ENCODE measurements at places on chromosomes 2 and 18. TPM values are rescaled to one million over a fixed set of nuclear protein-coding genes. Genes with fewer than 3 reads are reported as not detected.

DNA sequence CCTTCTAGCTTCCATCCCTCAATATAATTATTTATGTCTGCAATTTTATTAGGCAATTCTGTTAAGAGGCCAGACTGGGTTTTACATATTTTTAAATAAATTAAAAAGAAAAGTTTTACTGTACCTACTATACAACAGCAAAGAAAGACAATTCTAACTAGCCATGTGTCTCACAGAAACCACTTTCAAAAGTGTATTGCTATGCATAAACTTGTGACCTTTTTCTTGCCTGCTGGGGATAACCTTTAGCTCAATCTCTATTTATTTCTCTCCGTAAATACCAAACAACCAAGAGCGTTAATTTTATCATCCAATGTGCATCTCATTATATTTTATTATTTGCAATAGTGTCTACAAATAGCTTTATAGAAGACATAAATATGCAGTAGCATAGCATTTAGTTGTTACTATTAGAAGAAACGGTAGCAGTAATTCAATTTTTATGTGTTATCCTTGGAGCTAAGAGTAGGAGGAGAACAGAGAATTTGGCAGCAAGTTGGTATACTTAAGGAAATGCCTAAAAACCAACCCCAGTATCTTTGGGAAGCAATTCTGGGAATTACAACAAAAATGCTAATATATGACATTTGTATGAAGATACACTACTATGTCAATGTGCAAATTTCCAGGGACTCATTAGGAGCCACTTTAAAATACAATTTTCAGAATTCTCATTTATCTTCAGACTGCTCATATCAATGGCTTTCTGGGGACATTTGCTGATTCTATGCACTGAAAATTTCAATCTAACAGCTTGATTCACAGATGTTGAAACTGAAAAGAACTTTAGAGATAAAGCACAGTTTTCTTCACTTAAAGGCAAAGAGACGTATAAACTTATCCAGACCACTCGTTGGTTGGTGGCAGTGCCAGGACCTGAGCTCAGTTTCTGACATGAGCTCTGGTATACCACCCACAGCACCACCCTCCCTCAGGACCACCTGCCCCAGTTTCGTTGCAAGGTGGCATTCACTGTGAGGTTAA, 23.0 kb upstream of the RTN4 start:
- no peaks in the 10 kb centered on the region for H3K36me3 ChIP-seq
- H3K27ac ChIP-seq: no peak overlapping the region
- H3K4me1 ChIP-seq: no peaks in the 10 kb centered on the region
- no peak overlapping the region for H3K4me3 ChIP-seq
- no peaks in the 10 kb centered on the region for H3K27me3 ChIP-seq

GRCh38 chr2:39780825-39781600, 2.0 kb upstream of the THUMPD2 start:
- no peaks in the 10 kb centered on the region for H3K4me1 ChIP-seq
- DNase-seq: peak; percentile 38
- no peaks in the 10 kb centered on the region for H3K36me3 ChIP-seq
- H3K27me3 ChIP-seq: no peaks in the 10 kb centered on the region
- peak overlapping the region; percentile 9 for H3K4me3 ChIP-seq

GRCh38 chr2:1777781-1778180, 33.5 kb upstream of the PXDN start:
- no peaks in the 10 kb centered on the region for H3K4me1 ChIP-seq
- H3K4me3 ChIP-seq: no peak overlapping the region
- no peaks in the 10 kb centered on the region for H3K36me3 ChIP-seq
- H3K27ac ChIP-seq: no peak overlapping the region
- no peak for DNase-seq

- H3K4me3 ChIP-seq: no peak overlapping the region
- DNase-seq: peak; percentile 85
- no peak overlapping the region for H3K27ac ChIP-seq
- no peaks in the 10 kb centered on the region for H3K4me1 ChIP-seq
These were observed 181.8 kb downstream of the SNTG2 start for GRCh38 chr2:1132328-1132969.

- H3K36me3 ChIP-seq: no peaks in the 10 kb centered on the region
- no peak overlapping the region for H3K4me3 ChIP-seq
- no peaks in the 10 kb centered on the region for H3K27me3 ChIP-seq
- no peak for DNase-seq
- H3K27ac ChIP-seq: no peak overlapping the region
These were observed 89.2 kb upstream of the CXCR4 start for GRCh38 chr2:136207030-136207623.

DNA sequence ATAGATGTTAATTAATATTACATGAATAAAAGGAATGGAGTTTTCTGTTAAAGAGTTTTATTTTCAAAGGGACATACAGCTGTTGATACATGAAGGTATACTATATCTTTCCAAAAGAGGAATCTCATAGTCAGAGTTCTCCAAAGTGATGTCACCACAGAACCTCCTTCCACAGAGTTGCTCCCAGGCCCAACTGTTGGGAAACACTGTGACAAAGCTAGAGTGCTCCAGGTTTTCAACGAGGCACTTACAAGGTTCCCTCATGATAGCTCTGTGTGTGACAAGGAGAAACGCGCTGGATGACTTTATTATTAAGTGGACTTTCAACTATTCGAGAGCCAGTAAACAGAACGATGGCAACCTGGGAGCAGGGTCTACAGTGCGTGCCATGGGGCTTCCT, 33.5 kb downstream of the PTPN18 start:
- peaks cover 11% of the 10 kb centered on the region for H3K4me1 ChIP-seq
- no peak overlapping the region for H3K27ac ChIP-seq
- H3K4me3 ChIP-seq: no peak overlapping the region
- no peaks in the 10 kb centered on the region for H3K27me3 ChIP-seq
- no peak for DNase-seq
- H3K36me3 ChIP-seq: no peaks in the 10 kb centered on the region

- DNase-seq: no peak
- H3K4me1 ChIP-seq: no peaks in the 10 kb centered on the region
- H3K36me3 ChIP-seq: no peaks in the 10 kb centered on the region
- H3K27me3 ChIP-seq: no peaks in the 10 kb centered on the region
These were observed 104.9 kb downstream of the TTN start for GRCh38 chr2:178702361-178702760.

- no peak for DNase-seq
- H3K36me3 ChIP-seq: no peaks in the 10 kb centered on the region
- H3K27ac ChIP-seq: no peak overlapping the region
These were observed 51.0 kb downstream of the CPO start for GRCh38 chr2:206990360-206990759.

DNA sequence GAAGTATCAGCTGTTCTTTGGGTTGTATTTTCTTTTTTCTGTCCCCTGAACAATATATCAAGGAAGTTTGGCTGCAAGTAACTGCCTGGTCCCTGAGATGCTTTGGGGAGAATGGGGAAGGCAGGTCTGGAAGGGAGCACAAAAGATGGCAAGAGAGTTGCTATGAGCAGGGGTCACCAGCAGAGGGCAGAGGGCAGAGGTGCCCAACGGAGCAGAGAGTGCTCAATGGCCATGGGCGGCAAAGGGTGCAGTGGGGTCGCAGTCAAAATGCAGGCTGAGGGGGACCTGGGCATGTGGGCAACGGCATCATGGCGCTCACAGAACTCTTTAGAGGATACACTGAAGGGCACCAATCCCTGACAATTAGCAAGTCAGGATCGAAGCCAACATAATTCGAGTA, 107.7 kb upstream of the ATP8B1 start:
- H3K4me1 ChIP-seq: no peaks in the 10 kb centered on the region
- H3K27me3 ChIP-seq: no peaks in the 10 kb centered on the region
- DNase-seq: no peak
- H3K36me3 ChIP-seq: no peaks in the 10 kb centered on the region
- H3K4me3 ChIP-seq: no peak overlapping the region

- no peak overlapping the region for H3K4me3 ChIP-seq
- DNase-seq: no peak
- H3K27ac ChIP-seq: no peak overlapping the region
- no peaks in the 10 kb centered on the region for H3K4me1 ChIP-seq
These were observed 293.9 kb upstream of the ERBB4 start for GRCh38 chr2:212832211-212833195.

DNA sequence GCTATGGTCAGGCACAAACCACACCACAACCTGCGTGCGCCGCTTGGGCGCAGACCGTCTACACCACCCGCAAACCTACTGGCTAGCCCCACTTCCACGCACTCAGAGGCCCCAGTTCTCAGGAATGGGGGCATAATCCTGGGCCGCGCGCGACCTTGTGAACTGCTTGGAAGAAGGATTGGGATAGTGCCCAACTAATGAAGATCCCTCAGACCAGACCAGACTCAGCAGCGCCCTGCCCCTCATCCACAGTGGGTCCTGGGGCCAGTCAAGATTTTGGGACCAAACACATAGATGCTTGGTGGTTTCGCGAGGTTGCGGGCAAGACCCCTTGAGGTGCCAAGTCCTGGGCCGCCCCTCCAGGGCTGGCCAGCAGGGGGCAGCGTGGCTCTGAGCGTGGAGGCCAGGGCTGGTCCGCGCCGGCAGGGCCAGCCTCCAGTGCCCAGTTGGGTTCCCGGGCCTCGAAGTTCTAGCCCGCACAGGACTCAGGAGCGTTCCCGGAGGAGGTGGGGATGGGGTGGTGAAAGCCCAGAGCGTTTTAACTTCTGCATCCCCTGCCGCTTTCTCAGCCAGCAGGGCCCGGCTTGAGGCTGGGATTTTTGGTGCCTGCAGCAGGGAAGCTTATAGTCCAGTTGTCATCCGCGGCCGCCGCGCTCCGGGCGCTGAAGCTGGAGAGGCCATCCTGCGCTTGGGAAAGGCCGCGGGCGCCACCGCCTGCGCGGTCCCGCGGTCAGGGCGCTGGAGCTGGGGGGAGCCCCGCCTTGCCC, 8.3 kb downstream of the OSR1 start:
- no peaks in the 10 kb centered on the region for H3K36me3 ChIP-seq
- H3K27ac ChIP-seq: no peak overlapping the region
- DNase-seq: peak; percentile 76
- H3K4me1 ChIP-seq: no peaks in the 10 kb centered on the region

- no peak for DNase-seq
- H3K27me3 ChIP-seq: no peaks in the 10 kb centered on the region
- no peaks in the 10 kb centered on the region for H3K4me1 ChIP-seq
- H3K36me3 ChIP-seq: peaks cover 4% of the 10 kb centered on the region
- H3K4me3 ChIP-seq: no peak overlapping the region
These were observed 47.2 kb downstream of the VIL1 start for GRCh38 chr2:218465987-218466633.

DNA sequence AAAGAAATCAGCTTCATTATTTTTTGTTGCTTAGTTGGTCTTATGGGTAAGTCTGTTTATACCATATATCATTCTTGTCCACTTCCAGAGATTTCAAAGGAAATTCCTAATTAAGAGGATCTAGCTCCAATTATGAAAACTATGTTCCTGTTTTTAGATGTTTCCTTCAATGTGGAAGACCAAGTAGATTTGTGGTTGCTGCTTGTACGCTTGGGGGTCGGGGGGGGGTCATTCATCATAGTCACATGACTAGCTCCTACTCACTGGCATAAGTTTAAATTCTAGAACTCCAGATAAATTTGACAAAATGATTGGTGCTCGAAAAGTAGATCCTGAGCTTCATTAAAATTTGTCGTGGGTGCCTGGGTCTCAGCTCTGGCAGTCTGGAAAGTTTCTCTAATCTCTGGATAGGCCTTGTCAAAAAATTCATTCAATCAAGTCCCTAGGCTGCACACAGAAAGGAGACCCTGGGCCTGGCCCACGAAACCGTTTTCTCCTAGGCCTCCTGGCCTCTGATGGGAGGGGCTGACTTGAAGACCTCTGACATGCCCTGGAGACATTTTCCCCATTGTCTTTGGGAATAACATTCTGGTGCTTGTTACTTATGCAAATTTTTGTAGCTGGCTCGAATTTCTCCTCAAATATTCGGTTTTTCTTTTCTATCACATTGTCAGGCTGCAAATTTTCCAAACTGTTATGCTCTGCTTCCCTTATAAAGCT, 62.5 kb downstream of the MEP1B start:
- DNase-seq: no peak
- no peak overlapping the region for H3K4me3 ChIP-seq
- H3K4me1 ChIP-seq: no peaks in the 10 kb centered on the region
- H3K27ac ChIP-seq: no peak overlapping the region
- H3K27me3 ChIP-seq: no peaks in the 10 kb centered on the region

- no peaks in the 10 kb centered on the region for H3K27me3 ChIP-seq
- no peak overlapping the region for H3K27ac ChIP-seq
- no peaks in the 10 kb centered on the region for H3K36me3 ChIP-seq
- no peak overlapping the region for H3K4me3 ChIP-seq
These were observed 102.4 kb downstream of the SH3RF3 start for GRCh38 chr2:109231428-109231827.

GRCh38 chr2:203077451-203077850, 62.8 kb downstream of the NBEAL1 start:
- H3K27me3 ChIP-seq: no peaks in the 10 kb centered on the region
- peaks cover 20% of the 10 kb centered on the region for H3K36me3 ChIP-seq
- DNase-seq: no peak
- H3K4me3 ChIP-seq: no peak overlapping the region

GRCh38 chr2:149050188-149050587, 11.7 kb downstream of the LYPD6B start:
- no peak for DNase-seq
- no peaks in the 10 kb centered on the region for H3K4me1 ChIP-seq
- H3K27ac ChIP-seq: no peak overlapping the region
- no peak overlapping the region for H3K4me3 ChIP-seq

DNA sequence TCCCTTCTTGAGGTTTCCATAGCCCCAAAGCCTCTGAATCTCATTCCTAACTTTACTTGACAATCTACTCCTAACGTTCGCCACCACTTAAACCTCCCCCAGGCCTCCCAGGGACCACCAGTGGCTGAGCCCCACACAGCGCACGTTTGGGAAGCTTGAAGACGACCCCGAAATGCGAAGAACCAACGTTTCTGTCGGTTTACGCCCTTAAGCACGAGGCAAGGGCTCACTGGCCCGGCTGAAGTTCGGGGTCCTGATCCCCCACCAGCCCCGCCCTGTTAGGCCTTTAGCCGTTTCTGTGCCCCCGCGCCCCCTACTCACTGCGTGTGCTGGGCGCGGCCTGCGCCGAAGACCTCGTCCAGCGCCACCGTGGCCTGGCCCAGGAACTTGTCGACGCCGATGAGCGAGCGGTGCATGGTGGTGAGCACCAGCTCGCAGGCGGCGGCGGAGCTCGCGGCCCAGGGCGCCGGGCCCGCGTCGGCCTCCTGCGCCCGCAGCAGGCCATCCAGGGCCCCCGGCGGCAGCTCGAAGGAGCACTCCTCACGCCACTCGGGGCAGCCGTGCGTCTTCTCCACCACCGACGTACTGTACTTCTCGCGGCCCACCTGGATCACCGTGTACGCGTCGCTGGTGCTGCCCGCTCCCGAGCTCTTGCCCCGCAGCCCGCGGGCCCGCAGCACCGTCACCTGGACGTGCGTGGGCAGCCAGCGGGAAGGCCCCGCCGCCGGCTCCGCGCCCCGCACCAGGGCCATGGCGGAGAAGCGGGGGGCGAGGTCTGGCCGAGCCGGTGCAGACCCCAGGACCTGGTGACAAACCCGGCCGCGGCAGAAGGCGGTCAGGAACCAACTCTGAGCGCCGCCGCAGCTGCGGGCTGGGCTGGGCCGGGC, 479 bp downstream of the RAB11FIP5 start:
- H3K27ac ChIP-seq: peak overlapping the region; percentile 90
- H3K27me3 ChIP-seq: no peaks in the 10 kb centered on the region
- peak; percentile 66 for DNase-seq
- H3K4me1 ChIP-seq: peaks cover 25% of the 10 kb centered on the region
- peak overlapping the region; percentile 56 for H3K4me3 ChIP-seq
- no peaks in the 10 kb centered on the region for H3K36me3 ChIP-seq

- no peaks in the 10 kb centered on the region for H3K36me3 ChIP-seq
- DNase-seq: no peak
- no peaks in the 10 kb centered on the region for H3K4me1 ChIP-seq
- no peak overlapping the region for H3K4me3 ChIP-seq
- H3K27ac ChIP-seq: no peak overlapping the region
- no peaks in the 10 kb centered on the region for H3K27me3 ChIP-seq
These were observed 44.5 kb downstream of the LRATD1 start for GRCh38 chr2:14677039-14677438.

Gene KCNK3
- 2.1 TPM for polyA plus RNA-seq

Gene SULT1C4
- polyA plus RNA-seq: 7.1 TPM

Gene UNC80
- 0.04 TPM for polyA plus RNA-seq

Gene B3GNT7
- polyA plus RNA-seq: 2.4 TPM

Gene SIX3
- 0.19 TPM for polyA plus RNA-seq

Measured in kidney (tissue), 22 donors.